Panc1 (cell line): ENCODE measurements at places on chromosomes 7 and 10.

GRCh38 chr10:2951235-2951835 is 116.0 kb upstream of the PFKP start:
- no peak for DNase-seq

DNA sequence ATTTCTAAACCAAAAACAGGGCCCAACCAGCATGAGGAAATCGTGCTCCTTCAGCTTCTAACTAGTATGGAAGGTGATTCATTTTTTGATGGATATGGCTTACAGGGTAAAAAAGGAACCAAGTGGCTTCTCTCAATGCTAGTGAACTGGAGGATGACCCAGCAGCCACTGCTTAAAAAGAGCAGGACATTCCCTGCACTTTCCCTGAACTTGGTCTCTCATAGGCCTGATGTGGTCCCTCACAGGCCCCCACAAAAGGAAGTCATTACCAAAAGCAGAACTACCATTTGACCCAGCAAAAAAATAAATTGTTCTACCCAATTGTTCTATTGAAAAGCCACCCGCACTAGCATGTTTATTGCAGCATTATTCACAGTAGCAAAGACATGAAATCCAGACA is 188.8 kb downstream of the CALN1 start:
- DNase-seq = no peak

DNA sequence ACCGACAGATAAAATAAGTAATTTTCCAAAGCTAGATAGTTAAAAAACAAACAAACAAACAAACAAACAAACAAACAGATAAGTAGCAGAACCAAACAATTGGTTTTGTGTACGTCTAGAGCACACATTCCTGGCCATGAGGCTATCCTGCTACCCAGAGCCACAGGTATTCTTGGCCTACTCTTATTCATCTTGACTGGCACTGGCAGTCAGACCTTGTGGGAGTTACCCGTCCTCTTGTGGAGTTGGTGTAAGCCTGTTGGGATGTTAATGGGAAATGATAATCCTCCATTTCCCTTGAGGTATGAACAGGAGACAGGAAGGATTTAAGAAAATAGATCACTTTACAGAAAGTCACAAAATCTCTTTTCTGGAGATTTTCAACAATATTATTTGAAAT is 142.4 kb upstream of the MEOX2 start:
- no peak for DNase-seq

DNA sequence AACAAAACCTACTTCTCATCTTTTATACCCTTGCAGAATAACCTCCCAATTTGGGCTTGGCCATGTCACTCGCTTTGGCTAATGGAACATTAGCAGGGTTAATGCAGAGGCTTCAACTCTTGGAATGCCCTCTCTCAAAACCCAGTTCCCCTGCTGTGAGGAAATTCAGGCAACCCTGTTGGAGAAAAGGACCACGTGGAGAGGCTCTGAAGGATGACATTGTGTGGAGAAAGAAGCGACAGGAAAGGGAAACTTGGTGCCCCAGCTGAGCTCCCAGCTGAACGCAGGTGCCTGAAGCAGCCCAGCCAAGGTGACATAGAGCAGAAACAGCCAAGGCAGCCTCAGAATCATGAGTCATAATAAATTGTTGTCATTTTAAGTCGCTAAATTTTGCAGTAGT is 214.2 kb upstream of the GHITM start:
- DNase-seq = no peak

GRCh38 chr7:29282819-29283414 is 88.3 kb downstream of the CHN2 start:
- no peak for DNase-seq

DNA sequence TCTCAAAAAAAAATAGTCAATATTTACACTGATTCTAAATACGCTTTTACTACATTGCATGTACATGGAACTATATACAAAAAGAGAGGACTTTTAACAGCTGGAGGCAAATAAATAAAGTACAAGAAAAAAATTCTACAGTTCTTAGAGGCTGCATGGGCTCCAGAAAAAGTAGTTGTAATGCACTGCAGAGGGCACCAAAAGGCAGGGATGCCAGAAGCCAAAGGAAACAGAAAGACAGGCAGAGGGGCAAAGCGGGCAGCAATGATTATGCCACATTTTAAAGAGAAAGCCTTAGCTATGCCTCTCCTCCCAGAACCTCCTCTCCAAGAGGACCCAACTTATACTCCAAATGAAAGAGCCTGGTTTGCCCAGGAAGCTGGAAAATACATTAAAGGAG is 11.6 kb upstream of the ADCK2 start:
- no peak for DNase-seq

- no peak for DNase-seq
Observed at GRCh38 chr7:117805241-117805640, 68.0 kb downstream of the CTTNBP2 start.

- DNase-seq = no peak
Observed at GRCh38 chr7:4713183-4713784, 31.2 kb downstream of the FOXK1 start.

DNA sequence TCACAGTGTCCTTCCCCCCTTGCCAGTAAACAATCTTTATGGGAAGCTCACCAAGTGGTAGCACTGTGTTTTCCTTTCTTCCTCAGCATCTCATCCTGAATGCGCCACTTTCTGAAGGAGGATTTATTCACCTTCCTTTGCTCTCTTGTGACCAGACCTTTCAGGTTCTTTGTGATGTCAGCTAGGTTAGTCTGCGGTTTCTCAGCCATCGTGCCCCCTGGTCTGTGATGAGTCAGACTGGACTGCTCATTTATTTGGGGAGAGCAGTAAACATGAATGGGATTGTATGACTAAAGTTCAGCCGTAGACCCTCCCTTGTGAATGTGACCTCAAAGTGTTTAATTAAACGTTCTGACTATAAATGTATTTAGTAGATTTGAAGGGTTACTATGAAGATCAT is 235.1 kb upstream of the CELF2 start:
- no peak for DNase-seq

DNA sequence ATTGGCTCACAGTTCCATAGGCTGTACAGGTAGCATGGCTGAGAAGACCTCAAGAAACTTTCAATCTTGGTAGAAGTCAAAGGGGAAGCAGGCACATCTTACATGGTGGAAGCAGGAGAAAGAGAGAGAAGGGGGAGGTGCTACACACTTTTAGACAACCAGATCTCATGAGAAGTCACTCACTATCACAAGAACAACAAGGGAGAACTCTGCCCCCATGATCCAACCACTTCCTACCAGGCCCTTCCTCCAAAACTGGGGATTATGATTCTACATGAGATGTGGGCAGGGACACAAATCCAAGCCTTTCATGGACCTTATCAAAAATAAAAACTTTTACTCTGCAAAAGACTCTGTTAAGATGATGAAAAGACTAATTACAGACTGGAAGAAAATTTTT is 183.2 kb upstream of the TRIM24 start:
- DNase-seq = no peak

- DNase-seq = no peak
Observed at GRCh38 chr10:11687779-11688447, 54.3 kb upstream of the ECHDC3 start.

GRCh38 chr10:113153493-113154102 is 203.6 kb downstream of the TCF7L2 start:
- no peak for DNase-seq

GRCh38 chr7:27103489-27104226 is 1.2 kb upstream of the HOXA2 start:
- DNase-seq = no peak

GRCh38 chr10:99742701-99743100 is 10.7 kb downstream of the CUTC start:
- no peak for DNase-seq

- DNase-seq = no peak
Observed at GRCh38 chr10:52472406-52473146, 158.5 kb downstream of the DKK1 start.

DNA sequence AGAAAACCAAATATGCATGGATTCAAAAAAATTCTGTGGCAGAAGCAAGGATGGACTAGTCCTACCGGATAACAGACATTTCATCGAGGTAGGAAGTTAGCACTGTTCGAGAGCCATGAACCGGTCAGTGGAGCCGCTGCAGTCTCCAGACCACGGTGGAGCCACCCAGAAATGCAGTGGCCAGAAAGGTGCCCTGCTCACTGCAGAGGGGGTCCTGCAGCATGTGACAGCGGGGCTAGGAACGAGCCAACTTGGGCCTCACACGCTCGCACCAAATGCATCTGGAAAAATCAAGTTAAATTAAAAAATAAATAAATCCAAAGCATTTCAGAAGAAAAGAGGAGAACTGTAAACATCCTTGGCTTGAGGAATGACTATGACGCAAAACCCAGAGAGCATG is 13.1 kb upstream of the CFAP46 start:
- no peak for DNase-seq

DNA sequence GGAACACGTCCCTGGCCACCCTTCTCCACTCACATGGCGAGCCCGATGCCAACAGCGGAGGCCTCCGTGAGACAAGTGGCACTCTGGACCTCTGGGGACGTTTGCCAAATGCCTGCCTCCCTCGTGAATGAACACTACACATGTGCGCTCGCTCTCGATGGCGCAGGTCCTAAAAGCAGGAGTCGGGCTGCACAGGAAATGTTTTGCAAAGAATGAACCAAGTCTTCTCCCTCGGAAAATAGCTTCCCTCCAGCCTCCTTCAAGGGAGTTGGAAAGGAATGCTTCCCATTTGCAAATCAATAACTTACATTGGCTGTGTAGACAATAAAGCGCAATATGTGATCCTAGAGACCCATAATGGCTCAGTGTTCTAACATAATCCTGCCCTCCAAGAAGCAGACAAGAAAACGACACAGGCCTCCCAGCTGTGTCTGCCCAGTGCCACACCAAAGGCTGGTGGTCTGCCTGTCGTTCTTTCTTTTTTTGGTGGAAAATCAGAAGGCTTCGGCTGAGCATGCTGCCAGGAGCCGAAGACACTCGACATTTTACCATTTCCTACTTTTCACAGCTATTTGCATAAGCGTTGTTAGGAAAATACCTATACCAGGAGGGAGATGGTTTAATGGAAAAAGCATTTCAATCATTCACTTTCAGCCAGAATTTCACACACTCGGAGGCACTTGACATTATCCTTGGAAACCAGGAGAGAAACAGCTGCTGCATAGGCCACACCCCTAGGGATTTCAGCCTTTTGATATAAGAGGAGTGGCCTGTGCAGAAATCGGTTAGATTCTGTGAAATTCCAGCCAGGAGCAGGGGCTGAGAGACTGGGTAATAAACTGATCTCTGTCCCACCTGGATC is 38.4 kb downstream of the ATXN7L1 start:
- no peak for DNase-seq

DNA sequence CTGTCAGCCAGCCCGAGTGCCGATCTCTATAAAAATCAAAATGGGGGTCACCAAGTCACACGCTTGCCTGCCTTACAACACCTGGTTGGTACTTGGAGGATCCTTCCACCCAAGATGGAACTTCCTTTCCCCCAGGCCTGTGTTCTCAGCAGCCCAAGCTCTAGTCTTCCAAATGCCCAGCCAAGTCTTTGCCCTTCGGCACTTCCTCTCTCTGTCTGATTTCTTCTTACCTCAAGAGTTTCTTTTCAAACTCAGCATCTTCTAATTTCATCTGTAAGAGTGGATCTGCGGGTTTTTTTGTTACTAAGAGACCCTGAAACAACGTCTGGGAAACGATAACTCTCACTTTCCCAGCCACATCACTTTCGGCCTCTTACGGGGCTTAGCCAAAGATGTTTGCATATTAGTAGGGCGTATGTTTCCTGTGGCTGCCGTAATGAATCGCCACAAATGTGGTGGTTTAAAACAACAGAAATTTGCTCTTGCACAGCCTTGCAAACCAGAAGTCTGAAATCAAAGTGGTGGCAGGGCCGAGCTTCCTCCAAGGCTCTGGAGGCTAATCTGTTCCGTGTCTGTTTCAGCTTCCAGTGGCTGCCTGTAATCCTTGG is 219.9 kb downstream of the TCF7L2 start:
- DNase-seq = no peak

GRCh38 chr7:16851829-16852228 is 30.0 kb downstream of the AGR3 start:
- DNase-seq = no peak

GRCh38 chr7:143281529-143281928 is 3.2 kb upstream of the TMEM139 start:
- no peak for DNase-seq

DNA sequence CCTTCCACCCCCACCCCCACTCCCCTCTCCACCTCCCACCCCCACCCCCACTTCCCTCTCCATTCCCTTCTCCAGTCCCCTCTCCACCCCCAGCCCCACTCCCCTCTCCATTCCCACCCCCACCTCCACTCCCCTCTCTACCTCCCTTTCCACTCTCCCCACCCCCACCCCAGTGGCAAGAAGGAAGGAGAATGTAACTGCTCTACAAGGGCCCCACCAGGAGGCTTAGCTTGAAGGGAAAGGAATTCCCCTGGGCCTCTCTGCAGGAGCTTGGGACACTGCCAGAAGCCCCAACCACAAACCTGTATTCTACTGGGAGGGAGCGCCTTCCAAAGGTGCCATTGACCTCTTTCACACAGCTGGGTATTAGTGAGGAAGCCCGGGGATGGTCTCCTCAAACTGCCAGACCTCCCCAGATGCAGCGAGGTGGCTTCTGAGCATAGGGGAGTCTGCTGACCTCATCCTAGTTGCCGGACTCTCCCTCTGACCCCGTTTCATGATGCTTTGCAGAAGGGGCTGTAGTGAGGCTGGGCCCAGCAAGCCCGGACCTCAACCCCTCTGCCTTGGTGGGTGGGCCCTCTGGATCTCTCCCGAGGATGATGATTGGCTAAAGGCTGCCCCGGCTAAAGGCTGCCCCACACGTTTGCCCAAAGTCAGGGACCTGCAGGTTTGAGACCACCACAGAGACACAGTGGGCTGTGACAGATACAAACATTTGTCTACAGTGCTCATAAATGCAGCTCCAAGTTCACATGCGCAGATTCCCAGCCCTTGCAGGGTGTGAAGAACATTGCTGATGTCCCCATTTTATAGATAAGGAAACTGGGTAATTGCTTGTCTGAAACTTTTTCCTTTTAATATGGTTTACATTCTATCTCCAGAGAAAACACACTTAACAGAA is 2.9 kb downstream of the DEPP1 start:
- no peak for DNase-seq

- DNase-seq = no peak
Observed at GRCh38 chr7:43803865-43804264, 45.4 kb downstream of the BLVRA start.

GRCh38 chr7:158525648-158526484 is 61.8 kb downstream of the PTPRN2 start:
- no peak for DNase-seq

DNA sequence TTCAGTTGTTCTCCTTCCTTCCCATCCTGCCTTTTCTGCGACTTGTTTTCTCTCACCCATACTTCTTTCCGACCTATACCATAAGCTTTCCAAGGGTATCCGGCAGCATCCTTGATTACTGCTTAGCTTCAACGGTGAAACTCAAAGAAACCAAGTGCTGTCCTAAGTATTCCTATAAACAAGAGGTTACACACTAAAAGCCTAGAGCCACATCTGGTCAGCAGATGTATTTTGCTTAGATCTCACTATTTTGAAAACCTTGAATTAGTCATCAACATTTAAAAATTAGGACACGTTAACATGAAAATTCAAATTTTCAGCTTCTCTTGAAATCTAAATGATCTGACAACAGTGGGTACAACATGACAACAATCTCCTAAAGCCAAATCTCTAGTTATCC is 20.0 kb downstream of the ARHGAP21 start:
- DNase-seq = no peak
